GM10248 (cell line): ENCODE measurements at places on chromosomes 2 and 18.

DNA sequence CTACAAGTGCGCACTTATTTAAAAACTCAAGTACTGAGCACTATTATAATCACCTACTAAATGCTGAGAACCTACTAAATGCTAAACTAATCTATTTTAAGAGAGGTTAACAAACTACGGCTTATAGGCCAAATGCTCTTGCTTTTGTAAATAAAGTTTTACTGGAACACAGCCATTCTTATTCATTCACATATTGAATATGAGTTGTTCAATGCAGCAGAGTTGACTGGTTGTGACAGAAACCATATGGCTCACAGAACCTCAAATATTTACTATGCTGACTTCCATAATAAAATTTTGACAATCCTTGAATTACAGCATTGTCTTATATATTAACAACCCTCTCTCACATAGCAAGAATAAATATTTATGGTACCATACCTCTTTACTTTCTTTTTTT, 103.2 kb downstream of the ZNF521 start:
- DNase-seq, result no peak

DNA sequence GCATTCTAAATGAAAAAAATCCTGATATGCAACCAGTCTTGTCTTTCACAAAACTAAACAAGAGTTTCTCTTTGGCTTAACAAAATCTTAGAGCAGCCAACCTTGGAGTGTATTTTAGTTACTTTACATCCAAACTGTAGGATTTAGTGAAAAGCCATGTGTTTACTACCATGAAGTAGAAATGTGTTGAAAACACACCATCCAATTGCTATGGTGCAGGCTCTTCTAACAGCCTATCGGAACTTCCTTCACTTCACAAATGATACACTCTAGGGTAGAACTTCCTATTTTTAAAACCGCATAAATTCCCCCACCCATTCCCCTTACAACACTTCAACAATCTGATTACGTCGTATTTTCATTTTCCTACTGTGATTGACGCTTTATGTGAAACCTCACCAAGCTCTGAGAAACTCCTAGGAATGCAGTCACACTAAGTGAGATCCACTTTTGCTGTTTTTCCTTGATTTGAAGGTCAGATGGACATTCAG, 74.4 kb upstream of the MAP4K4 start:
- DNase-seq, result peak; percentile 64

GRCh38 chr2:19623488-19623887, 265.1 kb upstream of the OSR1 start:
- DNase-seq, result no peak

- DNase-seq, result no peak
Measured at GRCh38 chr2:85875350-85876050, 13.3 kb downstream of the ST3GAL5 start.
